Fibroblast of skin of back (primary cell): ENCODE measurements at places on chromosomes 4 and X.

DNA sequence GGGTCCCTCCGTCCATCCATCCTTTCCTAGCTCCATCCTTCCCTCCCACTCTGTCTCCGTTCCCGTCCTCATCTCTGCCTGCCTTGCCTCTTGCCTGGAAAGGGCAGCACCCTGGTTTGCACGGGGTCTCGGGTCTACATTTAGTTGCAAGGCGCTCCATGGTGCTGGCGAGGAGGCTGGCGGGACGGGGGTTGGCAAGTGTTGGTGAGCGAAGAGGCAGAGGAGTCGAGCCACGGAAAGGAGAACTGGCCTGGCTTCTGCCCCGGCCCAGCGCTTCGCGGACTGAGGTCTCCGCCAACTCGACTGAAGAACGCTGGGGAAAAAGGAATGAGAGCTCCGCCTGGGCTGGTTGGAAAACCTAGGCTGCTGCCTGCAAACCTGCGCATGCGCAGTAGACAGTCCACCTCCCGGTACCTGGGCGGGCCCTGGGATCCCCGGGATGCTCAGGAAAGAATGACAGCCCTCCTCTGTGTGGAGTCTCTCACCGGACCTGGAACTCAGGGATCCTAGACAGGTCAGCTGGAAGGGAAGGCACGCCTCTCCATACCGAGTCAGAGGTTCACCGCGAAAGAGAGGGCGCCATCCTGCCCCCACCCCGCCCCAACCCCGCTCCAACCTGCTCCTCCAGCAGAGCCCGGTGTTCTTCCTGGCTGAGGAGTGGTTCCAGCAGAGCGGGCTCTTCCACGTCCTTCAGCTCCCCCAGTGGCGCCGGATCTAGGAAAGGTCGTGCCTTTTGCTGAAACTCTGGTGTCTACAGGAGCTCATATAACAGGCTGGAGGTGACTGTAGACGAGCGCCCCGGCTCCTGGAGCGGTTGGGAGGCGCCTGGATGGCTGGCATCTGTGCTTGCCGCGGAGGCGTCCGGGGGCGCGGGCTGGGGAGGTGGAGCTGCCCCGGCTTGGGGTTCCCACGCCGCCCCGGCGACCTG is 6.0 kb downstream of the FRG2 start:
- DNase-seq, result peak; percentile 12

DNA sequence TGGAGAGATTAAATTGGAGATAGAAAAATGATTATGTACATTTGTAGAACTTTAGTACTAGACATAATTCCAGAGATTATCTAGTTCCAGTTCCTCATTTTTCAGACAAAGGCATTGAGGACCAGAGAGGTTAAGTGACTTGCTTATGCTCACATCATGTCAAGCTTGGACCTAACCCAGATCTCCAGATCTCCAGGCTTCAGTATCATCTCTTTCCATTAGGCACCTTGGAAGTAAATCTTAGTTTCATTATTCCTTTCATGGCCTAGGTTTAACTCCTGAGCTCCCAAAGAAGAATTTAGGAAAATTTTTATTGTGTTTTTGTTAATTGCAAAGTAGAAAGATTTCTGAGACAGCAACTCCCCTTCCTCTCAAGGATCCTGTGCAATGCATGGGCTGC is 148.8 kb downstream of the GATB start:
- DNase-seq, result no peak

DNA sequence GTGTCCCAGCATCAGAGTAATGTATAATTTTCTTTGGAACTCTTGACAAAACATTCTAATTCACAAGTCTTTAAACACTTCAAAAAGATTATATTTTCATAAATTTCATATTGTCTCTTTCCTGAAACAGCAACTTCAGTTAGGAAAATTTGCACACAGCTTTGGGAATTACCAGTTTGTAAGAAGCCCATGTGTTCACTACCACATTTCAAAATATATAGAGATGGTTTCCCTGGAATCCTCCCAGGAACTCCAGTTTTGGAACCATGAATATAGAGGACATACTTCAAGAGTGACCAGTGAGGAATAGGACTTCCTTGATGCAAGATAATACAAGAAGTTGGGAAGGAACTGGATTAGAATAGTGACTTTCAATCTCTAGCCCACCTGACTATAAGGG is 28.7 kb upstream of the HPGDS start:
- DNase-seq, result no peak

GRCh38 chr4:16026160-16026761 is 57.6 kb downstream of the PROM1 start:
- peak; percentile 43 for DNase-seq
